ENCODE measurements at places on chromosomes 7 and 10.

DNA sequence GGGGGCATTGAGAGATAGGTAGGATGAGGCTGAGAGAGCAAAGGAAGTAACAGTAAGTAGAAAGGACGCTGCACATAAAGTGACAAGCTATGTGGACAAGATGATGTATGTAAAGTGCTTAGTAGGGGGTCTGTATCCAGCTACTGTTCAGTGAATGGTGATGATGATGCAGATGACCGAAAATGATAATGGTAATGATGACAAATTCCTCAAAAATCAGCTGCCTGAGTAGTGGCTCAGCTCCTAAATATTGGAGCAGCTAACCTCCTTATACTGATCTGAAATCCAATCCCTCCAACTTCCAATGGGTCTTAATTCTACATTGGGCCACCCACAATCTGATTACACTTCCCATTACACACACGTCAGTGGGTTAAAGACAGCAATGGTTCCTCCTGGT, 27.1 kb upstream of the KCNMA1 start:
- no peak for DNase-seq

- DNase-seq, result no peak
Measured at GRCh38 chr10:74855027-74855426, 28.6 kb downstream of the KAT6B start.

GRCh38 chr10:26579256-26580063, 118.0 kb upstream of the PDSS1 start:
- DNase-seq, result no peak

- no peak for DNase-seq
Measured at GRCh38 chr10:113487154-113487553, 65.7 kb upstream of the HABP2 start.

DNA sequence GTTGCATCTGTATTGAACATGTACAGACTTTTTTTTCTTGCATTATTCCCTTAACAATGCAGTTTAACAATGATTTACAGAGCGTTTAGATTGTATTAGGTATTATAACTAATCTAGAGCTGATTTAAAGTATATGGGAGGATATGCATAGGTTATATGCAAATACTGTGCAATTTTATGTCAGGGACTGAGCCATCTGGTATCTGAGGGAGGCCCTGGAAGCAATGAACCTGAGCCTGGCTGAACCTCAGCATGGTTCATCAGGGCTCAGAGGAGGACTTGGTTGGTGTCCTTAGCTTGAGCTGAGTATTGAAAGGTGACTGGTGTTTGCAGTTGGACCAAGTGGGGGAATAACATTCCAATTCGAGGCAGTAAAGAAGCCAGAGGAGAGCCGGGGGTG, 4.8 kb downstream of the ADCK2 start:
- no peak for DNase-seq

DNA sequence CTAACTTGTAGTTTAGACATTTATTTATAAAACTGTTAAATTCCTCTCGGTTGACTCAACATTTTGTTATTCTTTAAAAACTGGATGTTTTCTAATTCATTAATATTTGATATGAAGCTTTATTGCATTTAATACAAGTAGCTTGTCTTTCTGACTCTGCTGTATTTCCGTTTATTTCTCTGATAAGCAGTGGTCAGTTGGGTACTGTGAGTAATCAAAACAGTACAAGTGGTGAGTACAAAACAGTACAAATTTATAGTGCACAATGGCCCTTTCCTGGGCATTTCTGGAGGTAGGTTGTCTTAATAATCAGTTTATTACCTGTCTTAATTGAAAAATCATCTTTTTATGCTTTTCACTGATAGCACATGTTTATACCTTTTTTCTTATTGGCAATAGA, 182.7 kb downstream of the CCSER2 start:
- no peak for DNase-seq

- DNase-seq, result no peak
Measured at GRCh38 chr10:60335708-60336107, 54.0 kb downstream of the ANK3 start.

GRCh38 chr7:139937715-139938114, 108.7 kb downstream of the TBXAS1 start:
- DNase-seq, result no peak

DNA sequence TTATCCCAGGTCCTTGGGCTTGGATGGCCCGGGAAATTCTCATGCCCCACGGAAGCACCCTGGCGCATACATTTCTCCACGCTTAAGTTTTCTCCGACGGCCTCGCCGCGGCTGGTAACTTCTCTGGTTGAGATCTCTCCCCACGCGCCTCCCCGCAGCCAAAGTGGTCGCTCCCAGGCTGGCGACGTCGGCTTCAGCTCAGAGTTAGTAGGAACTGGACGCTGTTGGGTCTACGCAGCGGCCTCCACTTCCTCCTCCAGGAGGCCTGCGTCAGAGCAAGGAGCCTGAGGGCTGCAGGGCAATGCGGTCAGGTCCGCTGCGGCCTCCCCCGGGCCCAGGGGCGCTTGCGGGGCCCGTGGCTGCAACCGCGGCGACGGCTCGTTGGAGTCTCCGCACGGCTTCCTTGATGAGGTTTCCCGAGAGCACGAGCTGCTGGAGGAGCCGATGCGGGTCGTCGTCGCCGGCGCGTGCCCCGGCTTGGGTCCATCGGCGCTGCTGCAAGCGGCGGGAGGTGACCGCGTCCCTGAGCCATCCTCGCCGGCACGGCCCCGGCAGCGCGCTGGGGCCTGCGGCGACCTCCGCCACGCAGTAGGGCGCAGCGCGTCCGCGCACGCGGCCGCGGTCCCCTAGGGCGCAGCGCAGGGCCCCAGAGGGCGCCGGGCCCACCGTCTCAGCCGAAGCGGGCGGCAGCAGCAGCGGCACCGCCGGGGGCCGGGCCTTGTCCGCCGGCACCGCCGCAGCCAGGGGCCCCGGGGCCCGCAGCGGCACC, 744 bp downstream of the FRAT2 start:
- DNase-seq, result no peak

DNA sequence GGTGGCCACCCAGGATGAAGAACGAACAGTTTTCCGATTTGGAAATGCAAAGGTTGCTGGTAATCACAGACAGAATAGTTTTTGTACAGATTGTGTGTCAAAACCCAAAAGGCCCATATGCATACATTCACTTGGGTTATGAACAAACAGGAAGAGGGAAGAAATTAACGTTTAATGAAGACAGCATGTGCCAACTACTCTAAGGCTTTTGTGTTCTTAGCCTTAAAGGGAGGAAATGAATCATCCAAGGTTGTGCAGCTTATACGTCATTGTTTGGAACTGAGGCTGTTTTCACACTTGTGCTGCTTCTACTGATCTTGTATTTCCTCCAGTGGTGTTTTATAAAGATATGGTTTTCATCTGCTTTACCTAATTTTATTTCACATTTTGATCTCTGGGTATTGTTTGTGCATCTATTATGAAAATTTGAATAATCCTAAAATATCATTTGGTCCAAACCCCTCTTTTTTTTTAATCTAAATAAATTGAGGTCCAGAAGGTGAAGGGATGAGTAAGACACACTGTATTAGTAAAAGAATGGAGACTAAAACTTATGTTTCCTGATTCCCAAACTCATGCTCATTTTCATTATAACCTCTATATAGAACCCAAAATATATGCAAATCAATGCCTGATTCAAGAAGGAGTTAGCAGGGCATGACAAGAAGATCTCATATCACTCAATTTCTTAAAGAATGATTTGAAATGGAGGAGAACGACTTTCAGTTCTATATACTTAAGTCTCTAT, 373.1 kb downstream of the THSD7A start:
- DNase-seq, result no peak

DNA sequence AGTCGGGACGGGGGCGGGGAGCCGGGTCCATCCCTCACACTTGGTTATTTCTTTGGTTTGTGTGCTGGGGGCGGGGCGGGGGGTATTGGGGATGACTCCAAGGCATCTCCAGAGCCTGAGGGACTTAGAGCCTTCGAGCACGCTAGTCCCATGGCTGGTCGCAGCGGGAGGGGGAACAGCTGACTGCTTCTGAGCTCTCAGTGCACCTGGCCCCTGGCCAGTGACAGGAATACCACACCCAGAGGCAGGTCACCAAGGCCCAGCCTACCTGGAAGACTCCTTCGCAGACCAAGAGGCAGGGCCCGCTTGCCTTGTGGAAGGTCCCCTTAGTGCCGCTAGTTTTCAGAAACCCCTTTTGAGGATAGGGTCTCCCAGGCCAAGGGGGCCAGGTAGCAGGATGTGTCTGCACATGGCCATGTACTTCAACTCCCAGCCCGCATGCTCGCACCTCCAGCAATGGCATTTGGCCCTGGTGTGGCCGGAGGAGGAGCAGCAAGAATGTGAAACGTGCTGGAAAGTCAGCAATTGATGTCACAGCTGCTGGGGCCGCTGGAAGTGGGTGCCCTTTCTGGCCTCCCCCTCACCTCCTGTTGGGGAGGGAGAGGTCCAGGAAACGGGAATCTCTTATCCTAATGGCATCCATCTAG, 40.3 kb downstream of the AGAP3 start:
- no peak for DNase-seq

DNA sequence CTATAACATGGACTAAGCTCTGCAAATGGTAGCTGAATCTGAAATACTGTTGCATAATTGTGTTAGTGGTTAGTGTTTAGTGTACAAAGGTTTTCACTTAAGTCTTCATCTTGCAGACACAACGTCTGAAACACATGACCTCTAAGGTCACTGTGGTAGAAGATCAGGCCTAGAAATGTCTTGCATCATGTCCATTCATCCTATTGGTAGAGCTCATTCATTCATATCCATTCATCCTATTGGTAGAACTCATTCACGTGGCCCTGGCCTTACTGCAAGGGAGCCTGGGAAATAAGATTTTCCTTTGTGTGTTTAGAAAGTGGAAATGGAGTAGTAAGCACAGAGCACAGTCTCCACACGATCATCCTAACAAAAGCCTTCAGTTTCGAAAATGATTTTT, 485.8 kb downstream of the PLXNA4 start:
- DNase-seq, result no peak

GRCh38 chr10:66723608-66724400, 202.0 kb upstream of the LRRTM3 start:
- no peak for DNase-seq

- no peak for DNase-seq
Measured at GRCh38 chr10:5292196-5292735, 72.5 kb upstream of the UCN3 start.

DNA sequence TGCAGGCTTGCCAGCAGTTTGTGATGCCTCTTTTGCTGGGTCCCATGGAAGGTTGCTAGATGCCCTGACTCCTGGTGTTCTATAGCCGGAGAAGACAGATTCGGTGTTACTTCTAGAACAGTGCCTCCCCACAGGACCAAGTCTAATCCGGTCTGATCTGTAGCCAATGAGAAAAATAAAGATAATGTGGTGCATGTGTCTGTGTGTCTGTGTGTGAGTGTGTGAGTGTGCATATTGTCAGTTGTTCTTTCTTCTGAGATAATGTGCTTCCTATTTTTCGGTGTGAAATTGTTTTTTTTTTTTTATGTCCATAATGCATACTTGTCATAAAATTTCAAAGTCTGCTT, 29.7 kb upstream of the ZNRF2 start:
- DNase-seq, result no peak

- DNase-seq, result no peak
Measured at GRCh38 chr7:5501465-5501864, 77.8 kb upstream of the TNRC18 start.

DNA sequence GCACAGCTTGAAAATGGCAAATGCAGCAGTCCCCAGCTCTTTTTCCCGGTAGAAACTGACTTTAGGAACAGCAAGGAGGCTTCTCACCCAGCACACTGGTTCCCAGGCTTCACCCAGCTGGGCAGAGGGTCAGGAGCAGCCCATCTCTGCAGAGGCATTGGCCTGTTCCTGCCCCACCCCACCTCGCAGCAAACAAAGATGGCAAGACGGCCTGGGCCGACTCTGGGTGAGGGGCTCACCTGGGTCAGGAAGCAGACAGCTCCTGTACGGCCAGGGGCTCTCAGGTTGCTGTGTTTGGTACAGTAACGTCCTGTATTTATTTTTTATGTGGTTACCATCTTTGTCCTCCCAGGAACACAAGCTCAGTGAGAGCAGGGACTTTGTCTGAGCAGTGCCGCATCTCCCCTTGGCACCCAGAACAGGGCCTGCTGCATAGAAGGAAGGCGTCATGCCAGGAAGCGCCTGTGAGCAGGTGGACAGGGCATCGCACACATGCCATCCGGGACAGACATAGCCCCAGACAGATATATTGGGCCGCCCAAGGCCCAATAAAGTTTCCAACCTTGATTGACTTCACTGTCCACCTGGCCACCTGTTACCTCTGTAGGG, 585.0 kb upstream of the FOXK1 start:
- DNase-seq, result no peak

GRCh38 chr10:126777714-126778113, 107.2 kb upstream of the C10orf90 start:
- no peak for DNase-seq

GRCh38 chr7:120475994-120476393, 203.0 kb downstream of the KCND2 start:
- no peak for DNase-seq

GRCh38 chr10:30817541-30817940, 188.0 kb upstream of the LYZL2 start:
- DNase-seq, result no peak

DNA sequence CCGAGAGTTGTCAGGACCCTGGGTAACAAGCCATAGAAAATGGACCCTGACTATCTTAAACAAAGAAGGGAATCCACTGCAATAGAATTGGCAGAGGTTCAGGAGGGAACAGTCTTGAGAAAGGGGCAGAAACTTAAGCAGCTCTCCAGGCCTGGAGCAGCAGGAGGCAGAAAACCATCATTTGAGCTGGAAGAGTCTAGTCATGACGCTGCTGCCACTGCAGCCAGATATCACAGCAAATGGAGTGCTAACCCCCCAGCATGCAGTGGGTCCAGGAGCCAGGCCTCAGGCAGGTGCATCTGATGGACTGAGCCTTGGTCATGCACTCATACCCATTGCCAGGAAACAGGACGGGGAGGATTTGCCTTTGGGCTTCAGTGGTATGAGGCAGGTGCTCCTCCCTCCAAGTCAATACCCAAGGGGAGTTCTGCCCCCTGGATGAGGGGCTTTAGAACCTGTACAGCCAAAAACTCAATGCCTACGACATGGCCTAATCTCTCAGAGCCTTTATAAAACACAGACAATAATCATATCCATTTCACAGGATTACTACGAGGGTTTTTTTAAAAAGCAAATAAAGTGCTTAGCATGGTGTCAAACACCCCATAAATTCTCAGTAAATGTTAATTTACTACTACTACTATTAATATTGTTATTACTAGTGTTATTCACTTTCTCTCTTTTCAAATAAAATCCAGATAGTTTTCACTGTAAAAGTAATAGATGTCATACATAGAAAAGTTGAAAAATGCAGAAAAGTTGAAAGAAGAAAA, 30.7 kb downstream of the DUSP5 start:
- no peak for DNase-seq

DNA sequence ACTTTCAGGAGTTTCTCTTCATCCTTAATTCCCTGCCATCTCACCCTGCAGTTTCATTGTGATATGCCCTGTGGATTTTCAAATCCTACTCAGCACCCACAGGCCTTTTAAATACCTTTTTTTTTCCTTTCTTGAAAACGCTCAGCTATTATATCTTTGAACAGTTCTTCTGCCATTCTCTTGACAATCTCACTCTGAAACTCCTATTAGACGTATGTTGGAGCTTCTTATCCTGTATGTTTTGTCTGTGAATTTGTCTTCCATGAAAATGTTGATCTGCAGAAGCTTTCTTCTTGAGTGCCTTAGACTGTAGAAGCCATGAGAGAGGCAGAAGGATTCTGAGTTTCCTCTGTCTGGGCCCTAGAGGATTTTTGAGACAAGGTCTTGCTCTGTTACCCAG, 18.9 kb upstream of the YAE1 start:
- DNase-seq, result no peak

Measured in cortex of kidney (tissue), 1 donor.